ENCODE measurements at places on chromosomes 6 and 20.
A peak's percentile ranks its signal among the peaks of the same experiment; 100 is the strongest.

GRCh38 chr20:34762031-34762555 is 57.9 kb downstream of the TP53INP2 start:
- DNase-seq: no peak

DNA sequence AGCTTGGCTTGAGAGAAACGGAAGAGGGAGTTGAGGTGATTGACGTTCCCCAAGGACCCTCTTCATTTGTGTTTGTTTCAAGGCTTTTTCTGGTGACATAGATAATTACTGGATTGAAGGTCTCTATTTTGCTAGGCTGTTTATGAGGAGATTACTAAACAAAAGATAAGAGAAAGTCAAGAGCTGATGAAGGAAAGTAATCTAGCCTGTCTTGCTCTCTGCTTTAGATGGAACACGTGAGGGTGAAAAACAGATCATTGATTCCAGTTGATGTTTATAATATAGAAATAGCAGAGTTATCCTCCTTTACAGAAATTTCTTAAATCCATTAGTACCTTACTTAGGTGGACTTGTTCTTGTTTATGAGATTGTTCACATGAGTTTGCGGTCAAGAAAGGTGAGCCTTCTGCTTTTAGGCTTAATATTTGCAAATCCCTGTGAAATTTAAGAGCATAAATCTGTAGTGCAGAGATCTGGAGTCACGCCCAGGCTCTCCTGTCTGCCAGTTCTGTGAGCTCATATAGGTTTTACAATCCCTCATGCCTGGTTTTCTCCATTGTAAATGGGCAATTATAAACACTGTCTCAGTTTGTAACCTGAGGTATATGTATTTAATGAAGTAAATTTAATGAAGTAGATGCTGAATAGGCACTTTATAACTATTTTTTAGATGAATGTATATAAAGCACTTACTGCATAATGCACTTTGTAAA is 272.8 kb downstream of the NKAIN2 start:
- no peak for DNase-seq

GRCh38 chr20:36304786-36305495 is 1.2 kb upstream of the DLGAP4 start:
- DNase-seq: no peak

DNA sequence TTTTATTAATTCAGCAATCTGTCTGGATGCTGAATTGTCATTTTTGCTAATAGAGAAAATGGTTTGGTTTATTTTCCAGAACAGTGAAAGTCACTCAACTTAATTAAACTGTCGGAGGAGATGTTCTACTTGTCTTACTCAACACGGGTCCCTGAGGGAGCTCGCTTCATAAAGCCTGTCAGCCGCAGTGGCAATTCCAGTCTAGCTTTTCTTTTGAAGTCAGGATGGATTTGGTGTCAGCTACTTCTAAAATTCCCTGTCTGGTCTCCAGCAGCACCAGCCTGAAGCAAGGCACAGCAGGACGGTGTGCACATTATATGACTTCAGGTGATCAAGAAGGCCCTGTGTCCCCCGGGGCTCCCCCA is 261.5 kb downstream of the SLC24A3 start:
- no peak for DNase-seq

GRCh38 chr6:71333697-71334096 is 45.1 kb downstream of the OGFRL1 start:
- DNase-seq: no peak

DNA sequence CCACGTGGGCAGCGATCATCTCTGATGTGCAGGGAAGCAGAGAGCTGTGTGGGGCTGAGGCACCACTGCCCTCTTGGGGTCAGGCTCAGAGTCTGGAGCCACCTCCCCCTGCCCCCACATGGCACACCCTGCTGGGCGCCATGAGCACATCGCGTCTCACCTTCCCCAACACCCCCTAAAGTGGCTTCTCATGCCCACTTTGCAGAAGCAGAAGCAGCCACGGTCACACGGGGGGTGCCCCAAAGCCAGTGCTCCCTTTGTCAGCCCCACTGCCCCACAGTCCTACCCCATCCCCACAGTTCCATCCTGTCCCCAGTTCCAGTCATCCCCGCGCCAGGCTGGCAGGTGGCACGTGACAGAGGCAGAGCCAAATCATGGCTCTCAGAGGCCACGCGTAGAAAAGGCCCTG is 19.5 kb downstream of the SDCBP2 start:
- no peak for DNase-seq

GRCh38 chr20:58719258-58719657 is 26.7 kb downstream of the NPEPL1 start:
- DNase-seq: peak; percentile 0

All from NB4 (cell line).